Upper lobe of left lung (tissue), 6 donors: ENCODE measurements at places on chromosomes 1 and 21.

DNA sequence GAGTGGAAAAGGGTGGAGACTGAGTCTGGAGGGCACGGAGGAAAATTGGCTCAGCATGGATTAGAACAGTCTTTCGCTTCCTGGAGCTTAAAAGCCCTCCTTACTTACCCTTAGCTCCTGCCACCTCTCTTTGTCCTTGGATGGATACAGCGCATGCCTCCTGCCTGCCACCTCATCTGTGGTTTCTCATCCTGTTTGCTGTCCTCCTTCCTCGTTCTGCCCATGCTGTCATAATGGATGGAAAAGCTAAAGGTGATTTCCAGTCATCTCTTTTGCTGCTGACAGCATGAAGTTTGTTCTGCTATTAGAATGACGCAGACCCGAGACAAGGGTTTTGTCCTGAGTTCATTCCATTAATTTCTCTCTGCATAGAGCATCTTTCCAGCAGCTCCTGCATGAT, 425.9 kb downstream of the KIF26B start:
- DNase-seq: no peak

- no peak for DNase-seq
Measured at GRCh38 chr1:178189814-178190213, 95.9 kb downstream of the RASAL2 start.

DNA sequence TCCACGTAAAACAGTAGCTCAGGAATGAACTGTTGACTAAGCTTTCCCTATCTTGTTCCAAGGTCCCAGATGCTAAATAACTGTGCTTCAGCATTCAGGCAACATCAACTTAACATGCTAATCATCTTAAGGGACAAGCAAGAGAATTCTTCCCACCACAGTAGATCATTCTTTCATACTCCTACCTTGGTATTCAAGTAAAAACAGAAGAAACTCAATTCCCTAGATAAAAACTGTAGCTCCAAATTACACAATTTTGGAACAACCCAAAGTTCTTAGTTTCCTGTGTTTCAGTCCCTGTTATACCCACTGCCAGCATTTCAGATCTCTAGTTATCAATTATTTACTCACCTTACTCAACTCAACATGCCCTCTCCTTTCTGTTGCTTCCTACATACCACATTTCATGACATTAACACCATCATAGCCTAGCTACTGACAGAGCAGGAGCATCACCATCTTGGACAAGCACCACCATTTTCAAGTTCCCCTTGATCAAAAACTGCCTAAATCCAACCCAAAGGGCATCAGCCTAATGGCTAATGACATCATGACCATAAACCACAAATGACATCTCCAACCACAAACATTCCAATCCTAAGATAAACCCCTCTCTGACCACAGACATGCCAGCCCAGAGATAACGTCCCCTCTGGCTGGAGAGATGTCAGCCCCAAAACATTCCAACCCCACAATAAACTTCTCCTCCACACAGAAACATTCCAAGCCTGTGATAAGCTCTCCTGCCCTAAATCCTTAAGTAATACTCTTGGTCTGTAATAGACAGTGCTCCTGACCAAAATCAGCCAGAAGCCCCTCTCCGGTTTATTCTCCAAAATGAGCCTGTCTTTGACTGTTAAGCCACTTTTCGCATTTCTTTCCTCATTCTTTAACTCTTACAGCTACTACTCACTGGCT, 191.2 kb downstream of the RERE start:
- DNase-seq: no peak

DNA sequence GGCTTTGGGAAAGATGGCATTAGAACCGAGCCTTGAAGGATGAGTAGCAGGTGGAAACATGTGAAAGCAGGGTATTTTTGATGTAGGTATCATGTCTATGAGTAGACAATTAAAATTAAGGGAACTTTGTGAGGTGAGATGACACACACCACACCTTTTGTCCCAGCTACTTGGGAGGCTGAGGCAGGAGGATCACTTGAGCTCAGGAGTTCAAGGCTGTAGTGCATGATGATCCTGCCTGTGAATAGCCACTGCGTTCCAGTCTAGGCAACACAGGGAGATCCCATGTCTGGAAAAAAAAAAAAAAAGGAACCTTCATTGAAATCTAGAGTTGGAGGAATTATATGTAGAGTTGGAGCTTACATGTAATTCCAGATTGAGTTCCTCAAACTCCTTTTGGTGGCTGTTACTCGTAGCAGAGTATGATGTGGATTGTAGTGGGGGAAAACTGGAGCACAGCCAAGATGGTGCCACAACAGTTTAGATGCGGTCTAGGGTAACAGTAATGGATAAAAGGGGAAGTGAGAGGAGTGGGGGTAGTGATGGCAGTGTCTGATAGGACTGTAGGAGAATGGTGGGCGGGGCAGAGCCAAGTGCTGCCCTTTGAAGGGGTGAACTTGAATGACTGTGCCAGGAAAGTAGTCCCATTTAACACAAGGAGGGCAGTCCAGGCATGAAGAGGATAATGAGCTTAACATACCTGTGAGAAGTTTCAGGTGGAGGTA, 17.4 kb downstream of the AK4 start:
- peak; percentile 52 for DNase-seq

DNA sequence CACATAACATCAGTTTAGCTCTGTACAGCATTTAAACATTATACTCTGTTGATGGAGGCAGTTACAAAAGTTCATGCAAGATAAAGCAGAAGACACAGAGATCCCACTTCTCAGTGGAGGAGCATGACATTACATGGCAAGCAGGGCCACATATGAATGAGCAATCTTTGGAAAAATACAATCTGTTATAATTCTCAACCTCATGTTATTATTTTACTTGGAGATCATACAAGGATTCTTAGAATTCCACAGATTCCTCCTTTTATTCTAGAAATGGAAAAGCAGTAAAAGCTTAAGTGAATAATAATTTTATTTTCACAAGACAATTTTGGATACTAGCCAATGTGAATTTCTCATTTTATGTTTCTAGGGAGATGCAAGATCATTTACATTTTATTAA, 66.6 kb downstream of the IFI44 start:
- DNase-seq: no peak

DNA sequence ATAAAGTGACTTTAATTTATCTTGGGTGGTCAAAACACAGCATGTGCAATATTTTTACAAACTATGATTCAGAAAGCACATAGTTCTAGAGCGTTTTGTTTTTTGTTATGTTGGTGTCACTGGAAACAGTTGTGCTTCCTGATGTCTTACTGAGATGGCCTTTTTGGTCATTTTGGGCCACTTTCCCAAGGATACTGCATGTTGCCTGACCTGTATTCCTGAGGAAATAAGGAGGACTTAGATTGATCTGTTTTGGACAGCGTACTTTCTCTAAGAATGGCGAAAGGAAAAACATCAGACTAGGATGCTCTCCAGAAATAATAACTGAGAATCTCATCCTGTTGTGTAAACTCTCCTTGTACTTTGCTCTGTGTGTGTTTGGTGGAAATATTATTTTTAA, 451.2 kb downstream of the USP25 start:
- DNase-seq: no peak

- DNase-seq: peak; percentile 17
Measured at GRCh38 chr1:182806015-182806678, 16.6 kb downstream of the NPL start.

DNA sequence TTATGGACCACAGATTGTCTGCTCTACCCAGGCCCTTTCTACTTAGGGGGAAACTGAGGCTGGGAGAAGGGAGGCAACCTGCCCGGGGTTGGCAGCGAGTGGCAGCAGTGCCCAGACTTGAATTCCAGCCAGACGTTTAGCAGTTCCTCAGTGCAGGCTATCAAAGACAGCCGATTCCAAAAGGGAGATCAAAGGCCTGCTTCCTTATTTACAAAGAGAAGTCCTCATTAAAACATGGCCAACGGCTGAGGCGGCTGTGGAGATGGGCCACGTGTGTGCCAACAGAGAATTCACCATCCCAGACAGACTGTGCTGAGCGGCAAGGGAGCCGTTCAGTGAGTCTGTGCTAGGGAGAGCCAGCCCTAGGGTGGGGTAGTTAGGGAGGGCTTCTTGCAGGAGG, 27.7 kb downstream of the C1QB start:
- no peak for DNase-seq

GRCh38 chr1:19061343-19061742, 104.9 kb upstream of the IFFO2 start:
- DNase-seq: no peak

DNA sequence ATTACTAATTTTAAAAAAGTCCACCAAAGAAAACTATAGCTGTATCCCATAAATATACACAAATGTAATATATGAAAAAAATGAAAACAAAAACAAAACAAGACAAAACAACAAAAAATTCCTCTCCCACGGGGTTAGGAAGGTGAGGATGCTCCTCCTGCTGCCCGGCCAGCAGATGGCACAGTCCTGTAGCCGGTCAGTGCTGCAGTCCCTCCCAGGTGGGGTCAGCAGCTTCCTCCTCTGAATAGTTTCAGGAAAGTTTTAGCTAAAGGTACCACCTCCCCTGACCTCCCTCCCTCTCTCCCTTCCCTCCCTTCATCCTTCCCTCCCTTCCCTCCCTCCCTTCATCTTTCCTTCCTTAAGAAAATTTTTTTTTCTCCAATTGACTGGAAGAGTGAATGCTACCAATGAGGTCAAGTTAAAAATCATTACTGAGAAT, 67.8 kb upstream of the BCL10 start:
- DNase-seq: peak; percentile 59

- DNase-seq: no peak
Measured at GRCh38 chr21:26112975-26113374, 57.6 kb downstream of the APP start.

DNA sequence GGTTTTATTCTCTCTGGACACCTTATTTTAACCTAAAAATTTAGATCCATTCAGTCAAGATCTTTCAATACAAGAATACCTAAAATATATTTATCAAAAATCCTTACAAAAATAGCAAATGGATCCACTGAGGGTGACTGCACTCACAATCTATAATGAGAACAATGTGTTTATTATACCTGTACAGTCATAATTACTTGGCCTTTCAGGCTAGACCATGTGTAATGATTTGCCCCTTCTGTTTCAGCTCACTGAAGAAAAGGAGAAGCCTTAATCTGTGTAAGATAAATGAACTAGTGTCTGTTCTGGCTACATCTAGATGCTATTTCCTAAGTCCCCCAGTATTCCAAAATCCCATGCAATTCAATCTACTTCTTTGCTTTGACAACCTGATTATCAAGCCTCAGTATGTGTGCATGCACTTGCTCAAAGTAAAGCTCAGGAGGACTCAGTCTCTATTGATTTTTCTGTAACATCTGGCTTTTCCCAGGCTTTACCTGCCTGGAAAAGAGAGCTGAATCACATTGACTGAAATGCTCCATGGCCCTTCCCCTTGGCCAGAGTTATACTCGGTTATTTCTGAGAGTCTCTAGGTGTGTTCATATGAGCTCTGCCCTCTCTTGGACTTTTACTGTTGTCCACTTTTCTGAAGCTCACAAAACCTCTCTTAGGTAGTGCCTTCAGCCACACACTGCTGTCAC, 27.6 kb downstream of the CRP start:
- no peak for DNase-seq
